Astrocyte of the spinal cord (primary cell): ENCODE measurements at places on chromosomes 11 and 22.

- DNase-seq = no peak
These were observed 152.5 kb downstream of the CCDC34 start for GRCh38 chr11:27210531-27210930.

DNA sequence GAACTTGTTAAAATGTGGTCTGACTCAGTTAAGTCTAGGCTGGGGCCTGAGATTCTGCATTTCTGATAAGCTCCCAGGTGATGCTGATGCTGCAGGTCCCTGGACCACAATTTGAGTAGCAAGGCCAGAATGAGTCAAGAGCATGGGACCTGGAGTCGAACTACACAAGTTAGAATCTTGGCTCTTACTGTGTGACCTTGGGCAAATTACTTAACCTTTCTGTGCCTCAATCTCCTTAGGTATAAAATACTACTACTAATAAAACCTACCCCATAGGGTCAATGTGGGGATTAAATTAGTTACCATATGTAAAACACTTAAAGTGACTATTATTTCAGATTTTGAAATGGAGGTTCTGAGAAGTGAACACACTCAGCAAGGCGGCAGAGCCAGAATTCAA is 34.3 kb downstream of the GDPD5 start:
- DNase-seq = no peak

DNA sequence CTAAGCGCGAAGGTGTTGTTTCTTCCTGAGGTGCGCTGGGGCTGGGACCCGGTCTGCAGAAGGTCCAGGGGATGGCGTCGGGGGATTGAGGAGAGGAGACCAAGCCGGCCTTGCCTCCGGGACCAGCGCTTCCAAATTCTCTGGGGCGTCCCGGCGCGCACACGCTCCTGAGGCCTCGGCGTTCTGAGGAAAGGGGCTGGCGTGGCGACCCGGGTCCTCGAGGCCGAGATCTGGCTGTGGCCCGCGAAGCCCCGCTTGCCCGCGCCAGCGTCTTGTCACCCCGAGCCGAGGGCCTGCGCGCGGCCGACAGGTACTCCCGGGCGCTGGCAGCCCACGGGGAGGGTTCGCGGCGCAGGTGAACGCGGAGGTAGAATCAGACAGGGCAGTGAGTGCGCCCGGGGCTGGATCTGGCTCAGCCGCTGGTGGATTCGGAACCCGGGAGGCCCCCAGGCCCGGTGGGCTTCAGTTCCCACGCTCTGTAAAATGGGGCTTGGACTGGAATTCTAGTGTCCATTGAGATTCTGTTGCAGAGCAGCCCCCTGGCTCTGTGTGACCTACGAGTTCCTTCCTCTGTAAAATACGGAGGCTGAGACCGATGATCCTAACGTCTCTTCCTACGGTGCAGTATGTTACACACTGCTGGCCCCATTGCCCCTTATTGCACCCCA is 14.7 kb downstream of the SSH3 start:
- no peak for DNase-seq

- DNase-seq = peak; percentile 60
These were observed 7.7 kb downstream of the BLID start for GRCh38 chr11:122108192-122108799.

DNA sequence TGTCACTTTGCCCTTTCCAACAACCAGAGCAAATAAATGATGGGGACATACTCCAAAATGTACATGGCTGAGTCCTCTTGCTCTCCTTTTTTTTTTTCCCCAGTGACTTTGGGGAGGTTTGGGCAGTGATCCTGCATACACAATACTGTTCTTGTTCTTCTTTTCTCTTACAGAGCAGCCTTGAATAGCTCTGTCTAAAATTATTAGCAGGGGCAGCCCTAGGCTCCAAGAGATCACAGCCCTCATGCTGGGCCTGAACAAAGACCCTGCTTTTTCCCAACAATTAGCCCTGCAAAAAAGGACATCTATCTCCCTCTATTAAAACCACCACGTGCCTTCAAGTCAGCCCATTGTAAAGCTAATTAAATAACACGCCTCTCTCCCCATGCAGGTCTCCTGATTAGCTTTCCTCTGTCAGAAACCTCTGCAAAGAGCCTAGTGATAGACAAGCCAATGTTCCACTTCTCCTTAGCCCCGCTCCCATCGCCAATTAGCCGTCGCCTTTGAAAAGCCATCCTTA is 54.7 kb downstream of the ETS1 start:
- no peak for DNase-seq

GRCh38 chr11:66857927-66858185 is 992 bp downstream of the LRFN4 start:
- DNase-seq = no peak

GRCh38 chr11:7436657-7437056 is 48.6 kb upstream of the OLFML1 start:
- no peak for DNase-seq

DNA sequence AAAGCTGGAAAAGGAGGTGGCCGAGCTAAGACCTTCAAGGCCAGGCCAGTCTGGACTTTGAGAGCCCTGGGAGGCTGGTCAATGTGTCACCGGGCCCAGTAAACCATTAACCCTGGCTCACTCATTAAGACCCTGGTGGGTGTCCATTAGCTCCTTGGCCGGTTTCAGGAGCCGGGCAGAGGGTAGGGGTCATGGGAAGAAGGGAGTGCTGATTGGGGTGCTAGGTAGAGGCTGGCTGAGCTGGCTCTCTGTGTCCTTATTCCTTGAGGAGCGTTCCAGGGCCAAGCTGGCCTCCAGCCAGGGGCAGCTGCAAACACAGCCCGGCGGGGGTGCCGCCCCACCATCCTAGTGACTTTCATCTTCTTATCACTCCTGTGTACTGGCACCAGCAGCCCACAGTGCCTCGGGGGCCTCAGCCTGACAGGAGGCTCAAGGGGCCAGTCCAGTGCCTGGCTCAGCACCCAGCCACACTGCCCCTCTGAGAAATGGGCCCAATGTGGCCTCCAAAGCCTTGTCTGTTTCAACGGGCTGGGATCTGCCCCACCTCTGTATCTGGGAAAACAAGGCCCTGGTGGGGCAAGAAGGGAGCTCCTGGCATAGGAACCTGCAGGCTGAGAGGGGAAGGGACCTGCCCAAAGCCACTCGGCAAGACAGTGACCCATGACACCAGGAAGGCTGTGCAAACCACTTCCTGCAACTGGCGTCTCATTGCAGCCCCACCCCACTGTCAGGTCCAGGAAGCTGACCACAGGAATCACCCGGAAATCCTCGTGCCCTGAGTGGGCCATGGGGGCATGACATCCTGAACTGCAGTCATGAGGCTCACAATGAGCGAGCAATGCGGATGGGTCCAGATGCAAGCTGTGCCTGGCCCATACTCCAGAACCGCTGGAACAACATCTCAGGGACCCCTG is 15.1 kb upstream of the RGL4 start:
- no peak for DNase-seq

- DNase-seq = no peak
These were observed 91.3 kb downstream of the CDKN1C start for GRCh38 chr11:2794046-2794967.

DNA sequence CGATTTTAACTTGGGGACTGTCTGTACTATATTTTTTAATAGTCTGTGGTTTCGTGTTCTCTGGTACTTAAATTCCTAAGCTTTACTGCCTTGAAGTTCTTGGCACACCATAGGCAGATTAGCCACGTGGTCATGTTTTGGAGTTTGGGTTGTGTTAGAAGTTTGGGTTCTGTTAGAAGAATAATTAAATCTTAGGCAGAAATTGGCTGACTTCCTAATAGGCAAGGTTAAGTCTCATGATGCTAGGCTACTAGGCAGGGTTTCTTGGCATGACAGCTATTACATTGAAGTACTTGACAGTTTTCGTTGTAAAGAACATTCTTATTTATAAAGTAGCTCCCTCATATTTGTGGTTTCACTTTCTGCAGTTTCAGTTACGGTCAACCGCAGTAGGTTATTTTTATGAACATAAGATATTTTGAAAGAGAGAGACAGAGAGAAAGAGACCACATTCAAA is 30.0 kb upstream of the MMP7 start:
- DNase-seq = peak; percentile 88

- no peak for DNase-seq
These were observed 165.8 kb downstream of the MAML2 start for GRCh38 chr11:96177146-96177545.

- DNase-seq = no peak
These were observed 8.8 kb upstream of the MED17 start for GRCh38 chr11:93775289-93775688.
